H4 (cell line): ENCODE measurements at places on chromosomes 1 and 21. TPM values are rescaled to one million over a fixed set of nuclear protein-coding genes. Genes with fewer than 3 reads are reported as not detected.

DNA sequence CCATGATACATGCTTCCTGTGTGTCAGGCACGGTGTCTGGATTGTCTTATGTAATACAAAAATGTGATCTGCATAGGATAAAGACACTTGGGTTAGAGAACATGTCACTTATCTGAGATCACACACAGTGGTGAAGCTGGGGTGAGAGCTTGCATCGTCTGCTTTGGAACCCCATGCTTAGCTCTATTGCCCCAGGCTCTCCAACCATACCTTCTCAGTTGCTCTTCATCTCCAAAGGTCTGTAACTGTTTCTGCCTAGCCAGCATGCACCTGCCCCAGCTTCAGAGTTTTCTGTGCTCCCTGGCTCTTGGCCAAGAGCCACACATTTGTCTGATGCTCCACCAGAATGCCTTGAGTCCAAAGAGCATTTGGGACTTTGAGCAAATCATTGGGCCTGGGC is 93.9 kb upstream of the COG2 start:
- DNase-seq: no peak

DNA sequence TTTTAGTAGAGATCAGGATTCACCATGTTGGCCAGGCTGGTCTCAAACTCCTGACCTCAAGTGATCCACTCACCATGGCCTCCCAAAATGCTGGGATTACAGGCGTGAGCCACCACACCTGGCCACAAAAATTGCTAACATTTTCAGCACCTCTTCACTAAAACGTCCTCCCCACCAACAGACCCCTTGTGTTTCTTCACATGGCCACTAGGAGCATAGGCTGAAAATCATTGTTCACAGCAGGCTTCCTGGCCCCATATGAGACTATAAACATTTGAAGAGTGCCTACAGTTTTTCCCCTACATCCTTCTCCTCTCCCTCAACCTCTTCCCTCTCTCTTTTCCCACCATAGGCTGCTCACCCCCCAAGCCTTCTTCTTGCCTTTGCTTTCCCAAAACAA is 28.0 kb upstream of the SFPQ start:
- peak; percentile 4 for DNase-seq

ZNF683 gene
- total RNA-seq: not detected in 2 replicates

DNA sequence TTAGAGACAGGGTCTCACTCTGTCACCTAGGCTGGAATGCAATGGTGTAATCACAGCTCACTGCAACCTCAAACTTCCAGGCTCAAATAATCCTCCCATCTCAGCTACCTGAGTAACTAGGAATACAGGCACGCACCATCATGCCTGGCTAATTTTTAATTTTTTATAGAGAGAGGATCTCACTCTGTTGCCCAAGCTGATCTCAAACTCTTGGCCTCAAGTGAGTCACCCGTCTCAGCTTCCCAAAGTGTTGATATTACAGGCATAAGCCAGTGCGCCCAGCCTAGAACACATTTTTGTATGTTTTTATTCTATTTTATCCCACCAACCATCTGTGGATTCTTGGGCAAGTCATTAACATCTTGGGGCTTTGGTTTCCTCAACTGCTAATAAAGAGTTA is 100.5 kb downstream of the AK5 start:
- no peak for DNase-seq

SCCPDH gene
- total RNA-seq: 34.7 and 36.1 TPM in 2 replicates

TMEM54 gene
- total RNA-seq: 81.8 and 118 TPM in 2 replicates

GRCh38 chr1:197837911-197838310 is 62.6 kb upstream of the DENND1B start:
- DNase-seq: no peak
